ENCODE measurements at places on chromosomes 12 and 14.

- DNase-seq = no peak
Measured at GRCh38 chr12:132535019-132535418, 45.1 kb downstream of the FBRSL1 start.

DNA sequence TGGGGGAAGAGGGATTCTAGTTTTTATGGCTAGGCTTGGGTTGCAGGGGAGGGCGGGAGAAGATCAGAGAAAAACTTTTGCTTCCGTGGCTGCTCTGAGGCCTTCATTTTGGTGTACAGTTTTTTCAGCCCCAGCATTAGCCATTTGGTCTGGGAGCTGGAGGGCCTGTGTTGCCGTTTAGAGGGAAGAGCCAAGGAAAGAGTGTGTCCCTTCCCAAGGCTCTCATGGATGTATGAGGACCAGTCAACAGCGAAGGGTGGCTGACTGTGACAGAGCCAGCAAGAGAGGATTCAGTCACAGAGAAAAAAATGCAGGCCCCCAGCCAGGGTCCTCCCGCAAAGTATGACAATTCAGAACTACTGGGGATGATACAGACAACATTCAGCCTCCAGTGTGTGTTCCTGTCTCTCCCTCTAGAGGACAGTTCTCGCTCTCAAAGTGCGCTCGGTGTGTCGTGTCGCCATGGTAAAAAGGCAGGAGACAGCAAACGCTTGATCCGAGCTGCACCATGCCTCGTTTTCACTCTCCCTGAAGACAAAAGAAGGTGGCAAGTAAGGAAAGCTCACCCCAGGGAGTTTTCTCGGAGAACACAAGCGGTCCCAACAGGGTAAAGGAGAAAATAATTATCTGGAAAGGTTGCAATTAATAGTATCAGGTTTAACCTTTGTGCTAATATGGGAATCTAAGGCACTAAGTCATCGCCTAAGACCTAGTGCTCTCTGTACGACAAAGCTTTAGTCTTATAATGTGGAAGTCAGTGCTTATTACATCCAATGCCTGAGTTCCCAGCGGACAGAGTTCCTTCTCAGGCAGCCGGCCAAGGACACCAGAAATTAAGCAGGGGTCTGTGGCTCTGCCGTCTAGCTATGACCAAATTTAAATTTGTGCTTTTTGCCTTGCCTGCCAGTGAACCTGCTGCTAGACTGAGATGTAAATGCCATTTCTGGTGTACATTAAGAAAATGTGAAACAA, 157.3 kb upstream of the PLXNC1 start:
- DNase-seq = no peak

- no peak for DNase-seq
Measured at GRCh38 chr12:96136161-96136560, 58.0 kb upstream of the ELK3 start.

- no peak for DNase-seq
Measured at GRCh38 chr12:41881891-41882805, 262.5 kb downstream of the GXYLT1 start.

- DNase-seq = no peak
Measured at GRCh38 chr14:34067587-34067986, 116.7 kb upstream of the EGLN3 start.

DNA sequence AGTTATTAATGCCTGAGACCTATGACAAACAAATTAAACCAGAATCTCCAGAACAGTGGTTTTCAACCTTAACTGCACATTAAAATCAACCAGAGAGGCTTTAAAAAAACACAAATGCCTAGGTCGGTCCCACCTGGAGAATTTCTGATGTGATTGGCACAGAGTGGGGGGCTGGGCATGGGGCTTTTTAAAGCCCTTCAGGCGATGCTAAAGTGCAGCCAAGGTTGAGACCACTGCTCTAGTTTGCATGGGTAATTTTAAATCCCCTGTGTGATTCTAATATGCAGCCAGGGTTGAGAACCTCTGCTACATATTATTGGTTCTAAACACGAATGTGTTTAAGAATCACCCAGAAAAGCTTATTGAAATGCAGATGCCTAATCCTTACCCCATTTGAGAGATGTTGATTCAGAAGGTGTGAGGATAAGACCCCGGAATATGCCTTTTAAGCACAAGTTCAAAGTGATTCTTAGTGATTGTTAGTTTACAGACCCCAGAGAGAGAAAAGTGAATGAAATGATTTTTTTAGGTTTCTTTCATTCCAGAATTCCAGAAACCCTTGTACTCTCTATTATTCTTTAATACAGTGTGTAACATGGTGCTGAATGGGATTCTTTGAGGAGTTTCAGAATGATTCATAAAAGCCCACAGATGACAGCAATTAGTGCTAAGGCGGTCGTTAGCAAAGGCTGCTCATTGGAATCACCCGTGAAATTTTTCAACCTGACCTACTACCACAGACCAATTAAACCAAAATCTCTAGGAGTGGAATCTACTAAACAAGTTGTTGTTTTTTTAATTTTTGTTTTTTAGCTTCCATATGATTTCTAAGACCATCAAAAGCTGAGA, 44.9 kb downstream of the LIN7A start:
- no peak for DNase-seq

GRCh38 chr14:29926228-29926627, 1.4 kb downstream of the PRKD1 start:
- no peak for DNase-seq

Data from bone marrow (tissue), 2 donors.